ENCODE measurements at places on chromosomes 5 and 9.

GRCh38 chr9:104780796-104781395 lies 17.0 kb downstream of the NIPSNAP3B start:
- DNase-seq, result no peak

DNA sequence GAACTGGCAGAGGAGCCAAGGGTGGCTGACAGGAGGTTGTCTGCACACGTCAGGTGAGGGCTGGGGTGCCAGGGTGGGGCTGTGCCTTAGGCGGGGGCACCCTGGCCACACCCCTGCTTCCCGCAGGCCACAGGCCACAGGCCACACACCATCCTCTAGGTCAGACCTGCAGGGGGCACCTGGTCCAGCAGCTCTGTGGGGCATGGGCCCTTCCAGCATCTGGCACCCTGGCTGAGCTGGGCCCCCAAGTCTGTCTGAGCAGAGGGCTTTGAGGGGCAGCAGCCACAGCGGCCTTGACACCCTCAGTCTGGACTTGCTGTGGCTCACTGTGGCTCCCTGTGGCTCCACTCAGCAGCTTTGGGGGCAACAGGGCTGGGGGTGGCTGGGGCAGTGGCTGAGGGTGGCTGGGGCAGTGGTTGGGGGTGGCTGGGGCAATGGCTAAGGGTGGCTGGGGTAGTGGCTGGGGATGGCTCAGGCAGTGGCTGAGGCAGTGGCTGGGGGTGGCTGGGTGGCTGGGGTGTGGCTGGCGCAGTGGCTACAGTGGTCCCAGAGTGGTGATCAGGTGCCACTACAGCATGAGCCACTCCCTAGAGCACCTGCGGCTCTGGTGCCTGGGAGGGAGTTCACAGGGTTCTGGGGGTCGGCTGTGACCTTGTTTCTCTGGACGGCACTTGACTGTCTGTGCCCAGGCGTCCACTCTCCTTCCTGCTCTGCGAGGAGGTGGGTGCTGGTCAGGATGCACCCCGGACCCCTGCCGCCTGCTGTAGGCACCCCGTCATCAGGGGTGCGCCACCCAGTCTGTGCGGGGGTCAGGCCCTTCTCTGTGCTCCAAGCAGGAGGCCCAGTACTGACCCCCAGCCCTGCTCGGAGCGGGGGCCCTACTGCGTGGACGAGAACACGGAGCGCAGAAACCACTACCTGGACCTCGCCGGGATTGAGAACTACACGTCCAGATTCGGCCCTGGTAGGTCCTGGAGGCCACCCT lies 27.1 kb downstream of the NKD2 start:
- DNase-seq, result no peak

DNA sequence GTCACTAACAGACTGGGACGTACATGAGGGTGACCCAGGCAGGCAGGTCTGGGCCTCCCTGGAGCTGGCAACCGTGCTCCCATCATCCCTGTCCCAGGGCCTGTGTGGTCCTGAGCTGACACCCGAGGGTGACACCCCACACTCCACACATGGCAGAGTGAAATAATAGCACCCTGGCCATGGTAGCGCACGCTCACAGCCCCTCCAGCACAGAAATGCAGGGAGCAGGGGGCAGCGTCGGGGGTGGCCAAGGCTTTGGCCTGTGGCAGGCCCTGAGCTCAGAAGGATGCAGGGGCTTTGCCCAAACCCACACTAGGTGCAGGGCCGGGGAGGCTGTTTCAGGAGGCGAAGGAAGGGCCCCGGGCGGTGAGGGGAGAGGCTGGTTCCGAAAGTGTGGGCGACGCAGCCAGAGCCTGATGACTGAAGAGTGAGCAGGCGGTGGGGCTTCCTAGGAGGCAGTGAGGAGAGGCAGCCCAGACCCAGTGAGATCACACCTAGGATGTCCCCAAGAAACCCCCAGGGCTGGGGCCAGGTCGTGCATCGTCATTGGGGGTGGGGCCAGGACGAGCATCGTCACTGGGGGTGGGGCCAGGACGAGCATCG lies 12.9 kb downstream of the OR2V2 start:
- peak; percentile 76 for DNase-seq

GRCh38 chr9:89519366-89519805 lies 21.5 kb upstream of the SEMA4D start:
- no peak for DNase-seq

DNA sequence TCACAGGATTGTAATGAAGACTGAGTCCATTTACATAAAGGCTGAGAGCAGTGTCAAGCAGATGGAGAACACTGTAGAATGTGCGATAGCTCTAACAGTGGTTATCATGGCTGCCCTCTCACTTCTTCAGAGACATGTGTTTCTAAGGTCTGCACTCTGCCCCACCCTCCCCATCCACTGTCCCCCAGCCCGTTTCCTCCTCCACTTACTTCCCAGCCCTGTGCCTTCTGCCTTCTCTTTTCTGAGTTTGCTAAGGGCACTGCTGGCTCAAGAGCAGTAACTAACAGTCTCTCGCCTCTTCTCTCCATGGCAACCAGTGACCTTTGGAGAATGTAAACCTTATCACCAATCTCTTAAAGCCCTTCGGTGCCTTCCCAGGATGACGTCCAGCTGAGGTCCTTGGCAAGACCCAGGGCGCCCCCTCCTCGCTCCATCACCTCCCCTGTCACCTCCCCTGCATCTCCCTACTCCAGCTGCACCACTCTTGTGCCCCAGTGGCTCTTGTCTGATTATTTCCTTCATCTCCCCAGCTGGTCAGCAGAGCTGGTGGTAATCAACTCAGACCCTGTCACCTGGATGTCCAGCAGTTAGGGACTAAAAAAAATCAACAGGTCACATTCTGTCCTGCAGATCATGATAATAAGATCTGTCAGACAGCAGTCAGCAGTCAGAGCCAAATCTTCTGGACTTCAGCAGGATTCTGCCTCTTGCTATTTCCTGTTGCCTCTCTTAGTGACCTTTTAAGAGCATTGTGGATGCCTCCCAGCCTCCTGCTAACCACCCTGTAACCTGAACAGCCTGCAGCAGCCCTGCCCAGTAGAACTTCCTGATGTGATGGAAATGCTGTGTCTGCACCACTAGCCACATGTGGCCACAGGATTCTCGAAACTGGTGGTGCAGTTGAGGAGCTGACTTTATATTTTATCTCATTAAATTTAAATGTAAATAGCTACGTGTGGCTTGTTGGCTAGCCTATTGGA lies 9.0 kb downstream of the FXN start:
- no peak for DNase-seq

GRCh38 chr9:109551651-109552050 lies 53.5 kb upstream of the PTPN3 start:
- DNase-seq, result no peak

- no peak for DNase-seq
These were observed 97.8 kb downstream of the STK32A start for GRCh38 chr5:147332658-147333057.

DNA sequence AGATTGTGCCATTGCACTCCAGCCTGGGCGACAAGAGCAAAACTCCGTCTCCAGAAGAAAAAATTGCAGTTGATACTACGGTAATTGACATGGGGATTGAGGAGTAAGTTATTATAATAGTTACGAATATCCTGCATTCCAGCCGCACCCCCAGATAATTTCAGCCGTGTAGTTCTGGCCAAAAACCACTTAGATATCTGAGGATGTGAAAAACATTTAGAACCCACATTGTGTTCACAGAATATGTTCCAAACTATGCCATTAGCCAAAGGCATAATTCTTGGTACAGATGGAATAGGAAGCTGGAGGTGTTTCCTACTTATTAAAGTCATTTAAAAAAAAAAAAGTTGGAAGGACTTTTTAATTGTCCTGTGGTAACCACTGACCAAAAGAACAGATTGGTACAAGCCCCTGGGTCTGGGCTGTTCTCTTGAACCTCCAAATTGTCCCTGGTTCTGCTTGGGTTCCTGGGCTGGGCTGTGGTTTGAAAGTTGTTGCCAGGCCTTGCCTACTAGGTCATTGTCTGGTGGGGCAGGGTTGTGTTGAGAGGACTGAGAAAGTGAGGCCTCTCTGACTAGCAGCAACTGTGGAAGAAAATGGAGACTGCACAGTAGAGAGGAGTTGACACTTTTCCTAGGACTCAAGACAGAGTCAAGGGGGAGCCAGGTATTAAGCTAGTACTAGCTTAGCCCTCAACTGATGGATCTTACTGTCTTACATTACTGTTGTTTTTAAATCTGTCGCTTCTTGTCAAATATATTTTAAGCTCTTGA lies 198.8 kb downstream of the NR3C1 start:
- DNase-seq, result no peak

- DNase-seq, result peak; percentile 48
These were observed 52.4 kb downstream of the USP20 start for GRCh38 chr9:129887334-129888292.
